Uterus (tissue), 4 donors: ENCODE measurements at places on chromosomes 16 and 17. TPM values are rescaled to one million over a fixed set of nuclear protein-coding genes. Genes with fewer than 3 reads are reported as not detected.

The KRTAP4-11 gene
- not detected for total RNA-seq

DNA sequence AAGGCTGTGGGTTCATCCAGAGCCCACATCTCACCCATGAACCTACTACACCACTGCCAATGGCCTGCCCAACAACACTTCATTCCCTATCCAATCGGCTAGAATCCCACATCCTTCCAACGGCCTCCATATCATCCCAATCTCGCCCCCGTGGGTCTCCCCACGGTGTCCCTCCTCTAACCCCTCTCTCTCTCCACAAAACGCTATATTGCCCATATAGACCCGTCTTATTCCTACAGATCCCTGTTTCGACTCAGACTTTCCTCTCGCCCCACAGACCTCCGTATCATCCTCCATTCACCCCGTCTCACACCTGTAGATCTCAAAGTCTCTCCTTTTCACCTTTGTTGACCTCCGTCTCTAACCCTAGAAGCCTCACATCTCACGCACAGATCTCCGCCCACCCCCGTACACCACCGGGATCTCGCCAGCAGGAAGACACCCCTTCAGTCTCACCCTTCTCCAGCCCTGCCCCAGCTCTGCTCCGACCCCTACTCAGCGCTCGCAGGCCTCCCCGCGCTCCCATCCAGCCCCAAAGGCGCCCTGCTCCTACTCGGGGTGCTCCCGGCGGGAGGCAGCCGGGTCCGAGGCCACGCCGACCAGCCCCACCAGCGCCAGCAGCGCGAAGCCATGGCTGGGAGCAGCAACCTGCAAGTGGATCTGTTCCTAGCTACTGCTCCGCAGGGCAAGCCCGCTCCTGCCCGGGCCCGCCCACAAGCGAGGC lies at the start of gene FDXR:
FDXR (minus strand) TSS at position 682 of the 724 bp plus-strand sequence; CDS start at position 632, 50 bp downstream.
- DNase-seq, result no peak

GRCh38 chr17:80750263-80750662 lies 205.6 kb downstream of the RPTOR start:
- DNase-seq, result no peak

GRCh38 chr17:57605675-57606105 lies 139.4 kb downstream of the CCDC182 start:
- DNase-seq, result no peak

DNA sequence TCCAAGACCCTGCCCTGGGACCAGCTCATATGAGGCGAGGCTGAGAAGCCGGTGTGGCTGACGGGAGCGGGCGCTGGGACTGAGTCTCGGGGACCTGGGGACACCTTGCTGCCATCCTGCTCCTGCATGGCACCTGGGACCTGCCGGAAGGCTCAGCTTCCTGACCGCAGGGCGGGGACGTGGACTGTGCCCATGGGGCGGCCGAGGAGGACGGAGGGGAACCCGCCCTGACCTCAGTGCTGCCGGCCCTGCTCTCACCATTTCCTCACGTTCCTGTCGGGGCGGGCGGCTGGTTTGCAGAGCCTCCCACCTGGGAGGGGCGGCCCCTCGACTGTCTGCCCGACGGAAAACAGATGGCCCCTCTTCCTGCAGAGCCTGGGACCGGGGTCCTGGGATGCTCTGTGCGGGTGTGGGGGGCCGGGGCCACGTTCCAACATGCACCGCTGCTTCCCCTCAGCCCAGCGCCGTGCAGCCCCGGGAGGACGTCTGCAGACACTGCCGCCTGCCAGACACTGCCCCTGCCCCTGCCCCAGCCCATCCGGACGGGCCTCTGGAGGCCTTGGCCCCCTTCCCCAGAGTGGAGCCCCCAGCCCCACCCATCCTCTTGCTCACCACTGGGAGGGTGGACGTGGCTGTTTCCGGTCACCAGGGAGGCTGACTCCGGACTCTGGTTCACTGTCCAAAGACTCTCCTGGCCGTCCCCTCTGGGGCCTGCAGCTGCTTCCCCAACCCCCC lies 43.9 kb upstream of the SSTR5 start:
- no peak for DNase-seq

DNA sequence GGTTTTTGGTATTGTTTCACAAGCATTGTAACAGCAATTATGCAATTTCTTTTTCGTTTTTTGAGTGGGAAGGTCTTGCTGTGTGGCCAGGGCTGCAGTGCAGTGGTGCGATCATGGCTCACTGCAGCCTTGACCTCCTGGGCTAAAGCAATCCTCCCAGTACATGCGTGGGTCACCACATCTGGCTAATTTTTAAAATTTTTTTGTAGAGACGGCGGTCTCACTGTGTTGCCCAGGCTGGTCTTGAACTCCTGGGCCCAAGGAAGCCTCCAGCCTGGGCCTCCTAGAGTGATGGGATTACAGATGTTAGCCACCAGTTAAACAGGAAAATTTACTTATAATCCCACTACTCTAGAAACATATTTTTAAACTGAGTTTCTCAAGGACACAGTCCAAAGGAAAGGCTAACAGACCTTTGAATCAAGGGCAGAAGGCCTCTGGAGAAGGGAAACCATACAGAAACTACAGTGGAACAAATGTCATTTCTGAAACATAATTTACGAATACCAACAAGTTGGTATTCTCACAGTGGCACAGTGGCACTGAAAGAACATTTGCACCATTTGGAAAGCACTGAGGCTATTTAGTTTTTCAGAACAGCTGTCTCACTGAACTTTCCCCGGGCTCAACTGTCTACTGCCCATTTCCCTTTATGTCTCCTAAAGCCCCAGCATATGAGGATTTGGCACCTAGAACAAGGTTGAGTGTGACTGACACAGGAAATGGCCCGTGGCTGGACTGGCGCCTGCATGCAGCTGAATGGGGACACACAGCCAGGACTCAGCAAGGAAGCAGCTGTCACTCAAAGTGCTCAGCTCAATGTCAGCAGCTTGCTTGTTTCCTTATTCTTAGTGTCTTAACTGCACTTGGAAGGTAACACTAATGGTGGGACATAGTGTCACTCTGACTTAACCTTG lies 2.8 kb upstream of the PRKAR1A start:
- DNase-seq, result no peak

DNA sequence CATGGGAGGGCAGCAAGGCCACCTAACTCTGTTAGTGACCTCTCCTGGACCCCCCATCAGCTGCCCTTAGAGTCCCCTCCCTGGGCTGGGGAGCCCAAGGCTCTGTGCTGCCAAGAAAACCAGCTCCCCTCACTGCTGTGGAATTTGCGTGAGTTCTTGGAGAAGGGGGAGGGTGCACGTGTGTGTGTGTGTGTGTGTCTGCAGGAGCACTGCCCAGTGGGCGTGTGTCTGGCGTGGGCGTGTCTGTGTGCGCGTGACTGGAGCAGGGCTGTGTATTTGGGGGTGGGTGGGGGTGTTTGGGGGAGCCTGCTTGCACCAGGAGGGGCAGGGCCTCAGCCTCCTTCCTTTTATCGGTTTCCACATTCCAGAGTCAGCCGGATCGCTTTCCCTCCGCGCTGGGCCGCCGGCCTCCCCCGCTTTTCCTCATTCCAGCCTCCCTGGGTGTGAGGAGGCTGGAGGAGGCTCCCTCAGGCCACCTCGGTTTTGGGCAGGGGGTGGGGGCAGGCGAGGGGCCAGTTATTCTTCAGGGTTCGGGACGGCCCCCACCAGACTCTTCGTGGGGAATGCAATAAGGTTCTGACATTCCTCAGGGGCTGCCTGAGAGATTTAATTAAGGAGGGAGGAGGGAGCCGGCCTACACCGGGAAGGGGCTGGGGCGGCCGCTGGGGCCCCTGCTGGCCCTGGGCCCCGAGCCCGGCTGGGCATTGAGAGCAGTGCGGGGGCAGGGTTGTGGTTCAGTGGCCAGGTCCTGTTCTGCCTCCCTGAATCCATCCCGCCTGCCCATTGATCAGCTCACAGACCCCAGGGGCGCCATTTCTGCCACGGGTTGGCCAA lies 2.5 kb downstream of the VASN start:
- DNase-seq, result peak; percentile 94

DNA sequence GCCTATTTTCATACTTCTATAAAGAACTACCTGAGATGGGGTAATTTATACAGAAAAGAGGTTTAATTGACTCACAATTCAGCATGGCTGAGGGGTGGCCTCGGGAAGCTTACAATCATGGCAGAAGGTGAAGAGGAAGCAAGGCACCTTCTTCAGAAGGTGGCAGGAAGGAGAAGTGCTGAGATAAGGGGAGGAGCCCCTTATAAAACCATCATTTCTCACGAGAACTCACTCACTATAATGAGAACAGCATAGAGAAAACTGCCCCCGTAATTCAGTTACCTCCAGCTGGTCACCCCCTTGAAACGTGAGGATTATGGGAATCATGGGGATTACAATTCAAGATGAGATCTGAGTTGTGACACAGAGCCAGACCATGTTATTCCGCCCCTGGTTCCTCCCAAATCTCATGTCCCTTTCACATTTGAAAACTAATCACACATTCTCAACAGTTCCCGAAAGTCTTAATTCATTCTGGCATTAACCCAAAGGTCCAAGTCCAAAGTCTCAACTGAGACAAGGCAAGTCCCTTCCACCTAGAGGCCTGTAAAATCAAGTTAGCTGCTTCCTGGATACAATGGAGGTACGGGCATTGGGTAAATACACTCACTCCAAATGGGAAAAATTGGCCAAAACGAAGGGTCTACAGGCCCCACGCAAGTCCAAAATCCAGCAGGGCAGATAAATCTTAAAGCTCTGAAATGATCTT lies 237.7 kb downstream of the CDH13 start:
- no peak for DNase-seq

DNA sequence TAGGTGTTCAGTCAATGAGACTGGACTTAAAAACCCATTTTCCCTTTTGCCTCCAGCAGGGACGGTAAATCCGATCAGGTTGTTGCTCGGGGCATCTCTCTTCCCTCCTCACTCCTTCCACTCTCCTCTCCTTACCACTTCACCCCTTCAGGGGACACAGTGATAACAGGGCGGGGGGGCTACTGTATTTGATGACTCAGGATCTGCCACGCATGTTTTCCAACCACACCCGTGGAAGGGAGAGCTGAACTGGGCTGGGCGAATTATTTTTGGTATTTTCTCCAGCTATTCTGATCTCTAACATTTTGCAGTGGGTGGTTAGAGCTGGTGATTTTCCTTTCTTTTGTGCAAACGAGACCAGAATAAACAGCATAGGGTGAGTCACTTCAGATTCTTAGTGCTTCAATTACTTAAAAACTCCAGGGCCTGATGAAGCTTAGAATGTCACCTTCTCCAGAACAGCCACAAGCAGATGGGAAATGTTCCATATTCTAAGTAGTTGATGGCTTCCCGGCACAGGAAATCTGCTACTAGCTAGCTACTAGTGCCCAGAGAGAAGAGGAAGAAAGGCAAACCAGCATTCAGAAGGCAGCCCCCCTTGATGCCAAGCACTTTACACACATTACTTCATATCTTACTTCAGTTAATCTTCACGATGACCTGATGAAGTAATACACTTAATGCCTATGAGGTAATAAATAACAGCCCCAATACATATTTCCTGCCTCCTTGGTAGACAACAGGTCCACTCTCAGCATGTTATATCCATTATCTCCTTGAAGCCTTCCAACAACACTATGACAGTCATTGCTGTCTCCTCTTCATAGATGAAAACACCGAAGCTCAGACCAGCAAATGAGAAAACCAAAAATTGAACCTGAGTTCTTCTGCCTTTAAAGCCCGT lies 74.1 kb downstream of the ASIC2 start:
- no peak for DNase-seq
